Activated T-cell treated with anti-CD3 and anti-CD28 coated beads for 24 hours (primary cell): ENCODE measurements at places on chromosomes 1 and 21.
A peak's percentile ranks its signal among the peaks of the same experiment; 100 is the strongest.

DNA sequence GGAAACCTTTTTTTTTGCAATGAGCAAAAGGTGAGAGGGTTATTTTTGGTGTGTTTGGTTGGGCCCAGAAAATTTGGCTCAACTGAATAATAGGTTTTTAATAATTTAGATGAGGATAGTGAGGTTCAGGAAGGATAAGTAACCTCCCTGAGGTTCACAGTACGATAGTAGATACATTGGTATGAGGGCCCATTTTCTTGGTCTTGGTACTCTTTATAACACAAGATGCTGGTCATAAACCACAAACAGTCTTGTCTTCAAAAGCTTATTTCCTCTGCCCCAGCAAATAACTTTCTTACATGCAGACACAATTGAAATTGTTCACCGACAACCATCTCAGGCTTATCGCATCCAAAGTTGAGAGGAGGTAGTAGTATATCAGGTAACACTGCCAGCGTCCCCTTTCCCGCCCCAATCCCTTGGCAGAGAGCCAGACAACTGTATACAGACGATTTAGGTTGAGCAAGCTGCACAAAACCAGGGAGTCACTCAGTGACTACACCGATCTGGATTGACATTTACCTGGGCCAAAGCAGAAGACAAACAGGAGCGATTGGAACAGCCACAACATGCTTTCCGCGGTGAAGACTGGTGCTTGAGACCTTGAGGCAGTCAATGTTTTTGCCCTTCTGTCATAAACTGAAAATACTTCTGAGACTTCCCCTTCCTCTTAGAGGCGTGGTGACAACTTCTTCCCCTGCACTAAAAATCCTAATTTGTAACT is at the start of gene SLAMF6:
Gene SLAMF6 (minus strand): TSS at position 634 of the 724 bp plus-strand sequence. CDS start 63 bp downstream, at position 571.
- no peak for DNase-seq

- no peak for DNase-seq
Observed at GRCh38 chr1:244789731-244790130, 45.7 kb upstream of the COX20 start.

GRCh38 chr1:162701286-162701685 is 69.0 kb downstream of the DDR2 start:
- DNase-seq: no peak

DNA sequence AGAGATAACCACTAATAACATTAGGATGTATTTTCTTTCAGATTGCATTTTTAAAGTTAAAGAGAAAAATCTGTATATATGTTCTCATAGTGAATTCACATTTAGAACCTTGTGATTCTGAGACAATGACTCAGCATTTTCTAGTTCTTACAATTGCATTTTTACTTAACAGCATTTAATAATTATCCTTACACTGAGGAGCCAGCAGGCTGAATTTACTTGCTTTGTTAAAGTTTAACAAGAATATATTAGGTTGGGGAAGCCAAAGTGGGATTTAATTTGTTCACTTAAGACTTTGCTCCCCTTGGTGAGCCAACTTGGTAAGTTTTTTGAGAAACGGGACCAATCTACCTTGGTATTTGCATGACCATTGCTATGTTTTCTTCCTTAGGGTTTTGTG is 4.5 kb downstream of the PATJ start:
- DNase-seq: no peak

- DNase-seq: peak; percentile 23
Observed at GRCh38 chr1:111399792-111400610, 27.5 kb downstream of the OVGP1 start.

DNA sequence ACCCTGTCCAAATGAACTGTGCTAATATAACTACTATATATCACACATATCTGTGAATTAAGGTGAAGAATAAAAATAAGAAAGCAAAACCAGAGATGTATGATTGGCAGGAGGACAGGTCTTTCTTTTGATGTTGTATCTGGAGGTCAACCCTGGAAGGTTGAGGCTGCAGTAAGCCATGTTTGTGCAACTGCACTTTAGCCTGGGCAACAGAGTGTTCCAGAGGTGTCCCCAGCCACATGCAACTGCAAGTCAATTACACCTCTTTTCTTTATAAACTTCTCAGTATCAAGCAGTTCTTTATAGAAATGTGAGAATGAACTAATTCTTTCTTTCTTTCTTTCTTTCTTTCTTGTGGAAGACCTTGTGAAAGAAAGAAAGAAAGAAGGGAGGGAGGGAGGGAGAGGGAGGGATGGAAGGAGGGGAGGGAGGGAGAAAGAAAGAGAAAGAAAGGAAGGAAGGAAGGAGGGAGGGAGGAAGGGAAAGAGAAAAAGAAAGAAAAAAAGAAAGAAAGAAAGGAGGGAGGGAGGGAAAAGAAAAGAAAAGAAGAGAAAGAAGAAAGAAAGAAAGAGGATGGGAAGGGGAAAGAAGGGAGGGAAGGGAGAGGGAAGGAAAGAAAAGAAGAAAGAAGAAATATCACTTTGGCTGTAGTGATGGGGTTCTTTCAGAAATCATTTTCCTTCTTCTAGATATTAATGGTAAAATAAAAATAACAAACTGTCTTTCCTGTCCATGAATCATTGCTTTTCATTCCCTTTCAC is 54.0 kb upstream of the S1PR1 start:
- no peak for DNase-seq

DNA sequence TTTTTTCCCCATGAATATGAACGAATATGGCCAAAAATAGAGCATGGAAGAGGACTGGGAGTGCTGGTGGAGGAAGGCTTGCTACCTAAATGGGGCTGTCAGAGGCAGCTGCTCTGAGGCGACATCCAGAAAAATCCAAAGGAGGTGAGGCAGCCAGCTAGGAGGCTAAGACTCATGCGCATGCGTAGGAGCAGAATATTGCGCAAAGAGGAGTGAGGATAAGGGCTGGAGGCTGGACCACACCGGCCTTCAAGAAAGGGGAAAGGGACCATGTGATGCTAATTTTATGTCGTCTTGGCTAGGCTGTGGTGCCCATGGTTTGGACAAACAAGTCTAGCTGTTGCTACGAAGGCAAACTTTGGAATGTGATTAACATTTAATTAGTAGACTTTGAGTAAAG is 30.5 kb downstream of the HEYL start:
- DNase-seq: no peak

DNA sequence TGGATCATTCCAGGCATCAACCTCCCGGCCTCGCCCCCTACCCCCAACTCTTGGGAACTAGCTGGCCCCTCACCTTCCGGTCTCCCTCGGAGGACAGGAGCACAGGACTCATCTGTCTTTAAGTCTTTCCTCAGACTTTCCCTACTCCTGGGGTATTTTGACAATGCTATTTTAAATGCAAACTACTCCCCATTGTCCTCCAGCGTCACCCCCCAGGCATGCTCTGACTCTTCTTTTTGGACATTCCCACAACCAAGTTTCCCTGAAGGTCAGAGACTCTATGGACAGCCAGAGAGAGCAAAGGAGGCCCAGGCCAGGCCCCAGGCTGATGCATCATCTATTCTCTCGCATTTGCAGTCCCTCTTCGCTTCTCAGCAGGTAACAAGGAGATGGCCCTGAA is 424.3 kb downstream of the PCP4 start:
- DNase-seq: no peak

- DNase-seq: no peak
Observed at GRCh38 chr1:84245563-84245962, 55.9 kb upstream of the SAMD13 start.

- no peak for DNase-seq
Observed at GRCh38 chr1:39469150-39469549, 22.3 kb upstream of the BMP8A start.

DNA sequence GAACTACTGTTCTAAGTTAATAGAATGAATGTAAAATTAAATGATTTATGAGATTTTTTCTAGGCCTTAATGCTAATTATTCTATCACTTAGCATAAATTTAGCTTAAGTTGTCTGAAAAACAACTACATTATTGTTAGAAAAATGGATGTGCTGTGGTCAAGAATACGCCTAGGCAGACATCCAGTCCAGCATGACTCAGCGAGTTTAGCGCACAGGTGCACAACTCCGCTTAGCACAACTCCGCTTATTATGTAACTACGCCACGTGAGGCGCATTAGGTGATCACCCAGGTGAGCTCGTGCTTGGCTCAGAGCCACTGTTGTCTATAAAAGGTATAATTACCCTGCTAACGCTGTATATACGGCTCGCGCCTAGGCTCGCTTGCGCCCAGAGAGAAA is 1043.6 kb upstream of the ADGRL4 start:
- DNase-seq: no peak

DNA sequence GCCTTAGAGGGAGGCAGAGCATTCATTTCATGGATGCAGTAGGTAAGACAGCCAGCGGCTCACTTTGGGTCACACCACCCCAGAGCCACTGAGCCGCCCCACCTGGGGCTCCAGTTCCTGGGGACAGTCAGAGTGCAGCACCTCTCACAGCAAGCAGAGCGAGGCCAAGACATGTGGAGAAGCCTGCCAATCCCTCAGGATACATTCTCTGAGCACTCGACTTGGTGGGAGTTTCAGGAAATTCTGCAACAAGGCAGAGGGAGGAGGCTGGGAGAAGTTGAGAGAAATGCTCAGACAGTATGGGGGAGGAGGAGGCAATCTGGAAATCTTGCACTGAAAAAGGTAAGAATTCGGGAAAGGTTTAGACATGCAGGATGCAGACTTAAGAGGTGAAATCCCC is 60.8 kb upstream of the WLS start:
- no peak for DNase-seq

GRCh38 chr21:34202553-34203372 is 129.4 kb downstream of the MRPS6 start:
- no peak for DNase-seq

DNA sequence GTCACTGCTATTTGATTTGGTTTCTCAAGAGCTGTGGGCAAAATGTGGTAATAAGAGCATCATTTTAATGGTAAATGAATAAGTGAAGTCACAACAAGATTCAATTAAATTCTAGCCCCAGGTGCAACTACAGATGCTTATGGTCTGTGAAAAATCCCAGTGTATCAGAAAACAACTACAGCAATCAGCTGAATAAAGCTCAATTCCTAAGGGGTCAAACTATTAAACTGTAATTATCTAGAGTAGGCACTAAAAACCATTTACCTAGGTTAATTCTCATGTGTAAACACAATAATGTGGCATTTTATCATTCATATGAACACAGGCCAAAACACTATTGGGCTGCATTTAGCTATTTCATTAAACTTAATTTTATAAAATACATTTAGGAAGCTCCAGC is 9.6 kb downstream of the TARBP1 start:
- DNase-seq: no peak

- no peak for DNase-seq
Observed at GRCh38 chr1:87030740-87031690, 116.6 kb downstream of the HS2ST1 start.

- DNase-seq: no peak
Observed at GRCh38 chr1:227316456-227316855, 1.8 kb downstream of the CDC42BPA start.

GRCh38 chr21:39097335-39097861 is 85.9 kb downstream of the PSMG1 start:
- no peak for DNase-seq

- no peak for DNase-seq
Observed at GRCh38 chr1:93080179-93080823, 1.2 kb downstream of the MTF2 start.

GRCh38 chr21:44051462-44051941 is 39.4 kb downstream of the TRAPPC10 start:
- DNase-seq: no peak

GRCh38 chr1:183638649-183639387 is 3.2 kb upstream of the ARPC5 start:
- DNase-seq: no peak

DNA sequence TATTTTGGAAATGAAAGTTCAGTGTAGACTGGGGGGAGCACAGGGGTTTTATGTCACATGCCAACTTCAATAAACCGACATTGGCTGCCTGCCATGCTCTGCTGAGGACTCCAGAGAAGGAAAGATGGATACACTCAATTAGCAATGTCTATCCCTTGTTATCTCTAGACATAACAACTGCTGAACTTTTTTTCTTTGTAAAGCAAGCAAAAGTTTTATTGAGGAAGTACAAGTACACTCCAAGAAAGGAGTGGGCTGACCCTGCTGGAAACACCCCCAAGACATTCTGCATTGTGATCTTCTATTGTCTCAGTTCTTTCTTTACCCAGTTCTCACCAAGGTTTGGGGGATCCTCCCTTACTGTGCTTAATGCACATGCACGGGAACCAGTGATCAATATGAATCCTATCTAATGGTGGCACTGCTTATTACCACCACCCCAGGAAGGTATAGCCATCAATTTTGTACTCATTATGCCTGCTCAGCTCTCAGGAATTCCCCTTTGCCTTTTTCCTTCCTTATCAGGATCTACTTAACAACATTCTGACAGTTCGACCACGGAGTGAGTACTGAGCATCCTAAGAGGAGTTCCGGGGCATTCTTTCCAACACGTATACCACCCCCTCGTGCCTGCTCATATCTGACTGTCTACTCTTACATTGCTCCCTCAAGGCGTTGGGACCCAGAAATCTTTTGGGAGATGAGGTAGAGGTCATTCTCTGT is 28.7 kb downstream of the SYNJ1 start:
- no peak for DNase-seq

- DNase-seq: no peak
Observed at GRCh38 chr1:237043846-237044636, 2.1 kb downstream of the RYR2 start.
